ENCODE measurements at places on chromosomes 12 and 14. TPM values are rescaled to one million over a fixed set of nuclear protein-coding genes. Genes with fewer than 3 reads are reported as not detected.
A peak's percentile ranks its signal among the peaks of the same experiment; 100 is the strongest.

DNA sequence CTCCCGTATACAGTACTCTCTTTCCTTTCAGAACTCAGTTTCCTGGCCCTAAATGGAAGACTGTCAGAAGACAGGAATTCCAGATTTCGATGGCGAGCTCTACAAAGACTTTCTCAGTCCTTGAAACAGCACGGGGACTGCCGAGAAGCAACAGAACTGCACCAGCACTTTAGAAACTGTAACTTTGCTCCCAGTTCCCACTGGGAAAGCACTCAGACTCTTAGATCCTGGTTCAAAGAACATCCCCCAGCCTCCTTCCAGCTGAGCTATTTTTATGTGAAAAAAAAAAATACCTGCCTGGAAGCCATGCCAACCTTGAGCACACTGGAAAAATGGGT, 1.8 kb downstream of the PXN start:
- no peak for DNase-seq

GRCh38 chr12:84805474-84805858, 107.1 kb downstream of the SLC6A15 start:
- no peak for DNase-seq

- DNase-seq = no peak
Measured at GRCh38 chr12:131218026-131218922, 264.6 kb downstream of the ADGRD1 start.

DNA sequence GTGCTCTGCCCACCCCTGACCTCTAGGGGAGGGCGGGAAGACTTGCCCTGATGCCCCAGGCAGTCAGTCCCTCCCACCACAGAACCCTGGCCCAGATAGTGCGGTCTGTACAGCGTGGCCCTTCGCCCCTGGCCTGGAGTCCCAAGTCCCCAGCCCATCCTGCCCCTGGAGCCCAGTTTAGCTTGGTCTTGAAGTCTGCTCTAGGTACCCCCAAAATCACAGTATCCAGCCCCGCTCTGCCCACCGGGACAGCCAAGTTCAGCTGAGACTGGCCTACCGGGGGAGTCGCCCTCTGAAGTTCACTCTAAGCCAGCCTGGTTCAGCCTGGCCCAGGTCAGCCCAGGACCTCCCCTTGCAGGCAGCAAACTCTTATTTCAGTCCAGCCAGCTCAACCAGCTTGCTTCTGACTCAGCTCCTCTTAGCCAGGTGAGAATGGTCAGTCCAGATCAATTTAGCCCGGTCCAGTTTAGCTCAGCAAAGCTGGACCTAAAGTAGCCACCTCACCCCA, 75.9 kb downstream of the TMEM121 start:
- DNase-seq = no peak

DNA sequence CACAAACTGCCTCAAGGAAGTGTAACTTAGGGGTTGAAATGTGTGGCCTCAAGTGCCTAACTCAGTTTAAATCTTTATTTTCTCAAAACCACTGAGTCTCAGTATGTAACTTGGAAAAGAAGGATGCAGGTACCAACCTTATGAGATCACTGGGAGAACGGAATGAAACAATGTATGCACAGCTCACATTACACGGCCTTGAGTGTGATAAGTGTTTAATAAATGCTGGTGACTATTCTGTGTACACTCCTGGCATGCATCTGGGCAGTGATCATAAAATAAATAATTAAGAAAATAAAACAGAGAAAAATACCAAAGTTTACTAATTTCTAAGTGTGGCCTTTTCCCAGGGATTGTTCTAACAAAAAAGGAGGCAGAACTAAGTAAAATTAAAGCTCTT, 974.5 kb upstream of the FLRT2 start:
- no peak for DNase-seq

DNA sequence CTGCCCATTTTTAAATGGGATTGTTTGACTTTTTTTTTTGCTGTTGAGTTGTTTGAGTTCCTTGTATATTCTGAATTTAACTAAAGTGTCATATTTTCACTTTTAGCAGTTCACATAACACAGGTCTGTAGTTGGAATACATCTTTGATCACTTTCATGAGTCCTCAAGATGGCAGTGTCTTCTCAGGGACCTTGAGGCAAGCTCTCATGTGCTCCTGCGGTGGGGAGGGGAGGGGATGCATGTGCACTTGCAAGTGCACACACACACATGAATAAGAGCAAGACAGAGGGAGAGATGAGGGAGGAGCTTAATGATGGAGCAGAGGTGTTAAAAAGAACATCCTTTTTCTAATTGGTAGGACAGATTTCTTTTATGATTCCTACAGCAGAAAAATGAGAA, 291.4 kb upstream of the OR4E1 start:
- no peak for DNase-seq

GRCh38 chr14:50615552-50615951, 52.6 kb downstream of the SAV1 start:
- no peak for DNase-seq

DNA sequence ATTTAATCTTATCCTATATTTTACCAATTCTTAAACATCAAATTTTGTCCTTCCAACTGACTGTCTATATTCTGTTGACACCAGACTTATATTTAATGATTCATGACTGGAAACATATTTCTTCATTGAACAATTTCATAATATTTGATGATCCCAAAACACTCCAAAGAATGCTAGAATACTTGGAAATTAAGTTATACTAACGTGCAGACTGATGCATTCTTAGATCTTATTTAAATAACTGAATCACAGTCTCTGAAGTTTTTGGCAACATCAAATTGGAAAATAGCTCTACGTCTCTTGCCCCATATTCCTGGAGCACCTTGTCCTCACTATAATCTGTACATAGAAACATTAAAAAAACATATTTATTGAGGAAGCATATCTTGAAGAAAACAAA, 127.4 kb downstream of the HMGA2 start:
- no peak for DNase-seq

GRCh38 chr14:104639885-104640548, 35.4 kb upstream of the TMEM179 start:
- peak; percentile 68 for DNase-seq

- DNase-seq = no peak
Measured at GRCh38 chr12:132466241-132467201, 23.4 kb upstream of the FBRSL1 start.

DNA sequence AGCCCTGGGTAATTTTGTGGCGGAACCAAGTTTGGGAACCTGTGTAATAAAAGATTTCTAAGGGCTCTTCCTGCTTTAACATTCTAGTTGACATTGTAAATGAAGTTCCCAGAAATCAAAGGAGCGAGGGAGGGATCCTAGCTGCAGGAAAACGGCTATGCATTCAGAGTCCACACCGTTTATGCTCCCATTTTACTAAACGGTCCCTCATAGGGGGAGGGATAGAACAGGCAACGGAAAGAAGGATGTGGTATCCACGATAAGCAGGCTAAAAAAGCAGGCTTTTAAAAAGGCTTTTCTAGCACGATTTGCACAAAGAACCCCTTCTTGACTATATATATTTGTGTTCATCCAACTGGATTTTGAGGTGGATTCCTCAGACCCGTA, 559 bp downstream of the SYNJ2BP start:
- DNase-seq = no peak

GRCh38 chr12:5064913-5065490, 21.3 kb downstream of the KCNA5 start:
- DNase-seq = no peak

Gene ING4
- total RNA-seq = 81.9 TPM

Gene CRACR2A
- 0.82 TPM for total RNA-seq

Gene KIF5A
- total RNA-seq = 42.8 TPM

Gene CISTR
- not detected for total RNA-seq

Gene SLC25A29
- 45.2 TPM for total RNA-seq
